Midbrain (tissue), 1 donor: ENCODE measurements at places on chromosomes 7 and 10.

- DNase-seq, result no peak
These were observed 47.7 kb downstream of the TNRC18 start for GRCh38 chr7:5375925-5376324.

DNA sequence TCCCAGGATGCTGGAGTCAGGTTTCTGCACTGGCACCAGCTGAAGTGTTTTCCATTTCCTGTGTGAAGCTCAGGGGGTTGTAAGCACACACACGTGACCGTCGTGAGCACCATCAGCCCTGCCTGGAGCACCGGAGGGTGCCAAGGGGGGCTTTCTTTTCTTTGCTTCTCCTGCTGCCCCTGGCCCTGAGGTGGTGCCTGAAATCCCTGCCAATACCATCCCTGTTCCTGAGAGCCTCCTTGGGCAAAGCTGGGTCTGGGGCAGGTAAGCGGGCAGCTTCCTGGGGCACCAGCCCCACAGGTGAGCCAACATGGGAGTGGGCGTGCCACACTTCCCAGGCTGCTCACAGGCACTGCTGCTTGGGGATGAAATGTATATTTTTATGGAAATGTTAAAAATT, 593.6 kb downstream of the DNAJB6 start:
- DNase-seq, result no peak

DNA sequence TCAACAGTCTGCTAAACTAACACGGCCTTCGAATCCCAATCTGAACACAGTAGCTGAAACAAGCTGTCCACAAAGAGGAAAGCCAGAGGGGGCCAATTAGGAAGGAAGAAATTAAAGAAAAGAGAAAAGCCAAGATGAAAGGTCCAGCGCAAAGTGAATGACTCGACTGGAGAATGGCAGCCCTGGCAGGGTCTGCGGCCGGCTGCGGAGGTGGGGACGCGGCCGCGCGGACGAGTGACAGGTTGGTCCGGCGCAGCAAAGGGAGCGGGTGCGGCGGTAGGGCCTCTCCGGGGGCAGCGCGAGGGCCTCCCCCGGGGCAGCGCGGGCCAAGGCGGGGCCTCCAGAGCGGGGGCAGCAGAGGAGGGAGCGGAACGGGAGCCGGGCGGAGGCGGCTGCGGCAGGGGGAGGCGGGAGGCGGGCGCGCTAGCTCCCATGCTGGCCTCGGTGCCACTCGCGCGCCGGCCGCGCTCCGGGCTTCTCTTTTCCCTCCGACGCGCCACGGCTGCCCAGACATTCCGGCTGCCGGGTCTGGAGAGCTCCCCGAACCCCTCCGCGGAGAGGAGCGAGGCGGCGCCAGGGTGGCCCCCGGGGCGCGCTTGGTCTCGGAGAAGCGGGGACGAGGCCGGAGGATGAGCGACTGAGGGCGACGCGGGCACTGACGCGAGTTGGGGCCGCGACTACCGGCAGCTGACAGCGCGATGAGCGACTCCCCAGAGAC, at the start of gene VWC2:
Gene VWC2, plus strand, starts transcription at position 421 of the 718 bp plus-strand sequence. CDS start 1,798 bp downstream, outside the sequence.
- no peak for DNase-seq

GRCh38 chr7:77327932-77328628, 88.1 kb downstream of the GSAP start:
- no peak for DNase-seq

GRCh38 chr7:24340727-24341126, 56.7 kb downstream of the NPY start:
- DNase-seq, result no peak

- DNase-seq, result peak; percentile 86
These were observed 19.5 kb upstream of the MMP21 start for GRCh38 chr10:125795128-125795527.

GRCh38 chr7:139617074-139617473, 93.6 kb downstream of the CLEC2L start:
- no peak for DNase-seq

GRCh38 chr7:31788883-31789680, 102.1 kb downstream of the PPP1R17 start:
- no peak for DNase-seq

DNA sequence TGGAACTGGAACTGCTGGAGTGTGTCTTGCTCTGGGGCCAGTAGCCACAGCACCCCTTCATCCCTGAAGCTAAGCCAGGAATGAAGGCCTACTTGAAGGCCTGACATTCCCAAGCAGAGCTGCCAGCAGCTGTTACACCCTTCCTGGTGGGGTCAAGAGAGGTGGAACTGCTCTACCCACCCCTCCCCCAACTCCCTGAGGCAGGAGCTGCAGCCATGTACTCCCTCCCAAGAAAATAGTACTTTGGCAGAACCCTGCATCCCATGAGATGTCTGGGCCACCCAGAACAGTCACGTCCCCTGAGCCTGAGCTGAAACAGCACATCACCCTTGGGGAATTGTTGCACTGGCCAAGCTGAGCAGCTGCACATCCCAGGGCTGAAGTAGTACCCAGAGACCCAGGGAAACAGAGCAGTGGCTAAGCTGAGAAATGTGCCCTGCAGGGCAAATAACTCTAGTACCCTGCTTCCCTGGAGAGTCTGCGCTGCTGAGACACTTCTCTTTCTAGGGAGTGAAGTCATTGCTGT, 63.4 kb upstream of the PLA2G12B start:
- DNase-seq, result no peak

- DNase-seq, result no peak
These were observed 432.1 kb upstream of the PCDH15 start for GRCh38 chr10:55233090-55233489.

GRCh38 chr10:111872591-111872990, 311.0 kb downstream of the GPAM start:
- no peak for DNase-seq

DNA sequence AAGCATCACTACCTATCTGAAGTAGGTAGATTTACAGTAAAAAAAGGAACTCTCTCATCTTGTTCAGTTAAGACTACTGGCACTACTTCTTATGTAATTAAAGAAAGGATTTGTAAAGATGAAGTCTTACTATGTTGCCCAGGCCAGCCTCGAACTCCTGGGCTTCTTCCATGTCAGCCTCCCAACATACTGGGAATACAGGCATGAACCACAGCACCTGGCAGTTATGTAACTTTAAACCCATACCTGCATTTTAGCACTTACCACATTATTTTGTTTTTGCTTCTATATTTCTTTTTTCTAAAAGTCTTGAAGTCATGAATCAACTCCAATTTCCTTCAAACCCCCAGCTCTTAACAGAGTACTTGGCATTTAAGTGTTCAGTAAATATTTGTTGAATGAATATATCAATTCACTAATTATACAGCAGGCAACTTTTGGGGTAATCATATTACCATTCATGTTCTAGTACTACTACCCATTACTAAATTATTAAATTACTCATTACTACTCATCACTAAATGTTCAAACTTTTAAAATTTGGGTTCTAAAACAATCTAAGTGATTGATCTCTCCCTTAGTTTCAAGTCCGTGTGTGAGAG, 31.6 kb upstream of the CCDC71L start:
- DNase-seq, result no peak

- DNase-seq, result no peak
These were observed 324.5 kb downstream of the PHF14 start for GRCh38 chr7:11298220-11298619.

- DNase-seq, result peak; percentile 64
These were observed 26.7 kb downstream of the CREB3L2 start for GRCh38 chr7:137975221-137975620.

DNA sequence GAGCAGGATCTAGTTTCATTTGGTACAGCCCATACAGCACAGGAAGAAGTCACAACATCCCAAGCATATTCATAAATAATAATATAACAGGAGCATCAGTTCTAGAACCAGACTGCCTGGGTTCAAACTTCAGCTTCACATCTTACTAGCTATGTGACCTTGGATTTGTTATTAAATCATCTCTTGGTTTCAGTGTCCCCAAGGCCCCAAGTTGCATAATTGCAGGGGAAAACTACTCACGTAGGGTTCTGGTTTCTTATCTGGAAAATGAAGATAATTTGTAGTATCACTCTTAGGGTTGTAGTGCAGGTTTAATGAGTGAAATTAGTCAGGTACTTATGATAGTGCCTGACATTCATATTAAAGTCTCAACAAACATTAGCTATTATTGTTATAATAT, 5.5 kb upstream of the IQUB start:
- no peak for DNase-seq

GRCh38 chr7:3154881-3155494, 111.3 kb upstream of the CARD11 start:
- DNase-seq, result peak; percentile 1

GRCh38 chr7:18866359-18867036, 250.9 kb downstream of the TWIST1 start:
- DNase-seq, result no peak

DNA sequence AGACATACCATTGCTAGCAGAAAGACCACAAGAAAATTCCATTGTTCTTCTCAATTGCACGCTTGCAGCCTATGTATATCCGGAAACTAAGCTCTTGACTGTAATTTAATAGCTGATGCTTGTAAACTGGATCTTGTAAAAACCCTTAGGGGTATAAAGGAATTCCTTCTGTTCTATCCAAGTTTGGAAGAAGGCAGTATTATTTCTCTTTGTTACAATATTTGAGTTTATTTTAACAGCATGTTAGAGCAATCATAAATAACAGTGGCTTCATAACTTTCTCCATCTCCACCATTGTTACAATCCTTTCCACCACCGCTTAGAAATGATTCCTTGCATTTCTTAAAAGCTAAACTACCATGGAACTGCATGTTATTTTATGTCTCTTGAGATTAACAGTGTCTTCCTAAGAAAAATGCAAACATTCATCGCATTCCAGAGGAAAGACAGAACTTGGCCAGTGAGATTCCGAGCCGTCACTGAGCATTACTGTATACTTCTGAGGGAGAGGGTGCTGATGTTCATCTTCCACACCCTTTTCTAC, 92.5 kb downstream of the TRIL start:
- DNase-seq, result no peak

GRCh38 chr10:75202321-75203045, 8.1 kb upstream of the VDAC2 start:
- no peak for DNase-seq

DNA sequence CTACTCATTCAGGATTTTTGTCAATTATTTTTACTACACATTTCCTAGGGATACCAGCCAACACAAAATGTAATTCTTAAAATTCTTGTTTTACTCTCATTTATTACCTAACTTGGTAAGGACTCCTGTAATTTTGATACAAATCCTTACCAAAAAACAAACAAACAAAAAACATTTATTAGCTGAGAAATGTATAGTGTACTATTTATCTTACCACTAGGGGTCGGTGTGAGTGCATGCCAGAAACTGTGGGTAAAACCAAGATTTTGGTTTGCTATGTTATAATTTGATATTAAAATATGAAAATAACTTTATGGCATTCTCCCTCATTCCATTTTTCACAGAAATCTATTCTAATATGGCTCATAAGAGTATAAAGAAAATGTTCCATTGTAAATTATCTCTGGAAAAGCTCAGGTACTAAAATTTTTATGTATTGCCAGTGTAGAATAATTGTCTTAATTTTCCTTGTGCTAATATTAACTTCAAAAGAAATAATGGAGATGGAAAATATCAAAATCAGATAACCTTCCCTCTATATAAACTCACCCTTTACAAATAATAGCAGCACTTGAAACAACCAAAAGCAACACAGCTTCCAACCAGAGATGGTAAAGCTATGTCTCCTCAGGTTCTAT, 290.8 kb upstream of the PCDH15 start:
- peak; percentile 17 for DNase-seq

GRCh38 chr10:77518910-77519274, 118.7 kb downstream of the KCNMA1 start:
- no peak for DNase-seq

DNA sequence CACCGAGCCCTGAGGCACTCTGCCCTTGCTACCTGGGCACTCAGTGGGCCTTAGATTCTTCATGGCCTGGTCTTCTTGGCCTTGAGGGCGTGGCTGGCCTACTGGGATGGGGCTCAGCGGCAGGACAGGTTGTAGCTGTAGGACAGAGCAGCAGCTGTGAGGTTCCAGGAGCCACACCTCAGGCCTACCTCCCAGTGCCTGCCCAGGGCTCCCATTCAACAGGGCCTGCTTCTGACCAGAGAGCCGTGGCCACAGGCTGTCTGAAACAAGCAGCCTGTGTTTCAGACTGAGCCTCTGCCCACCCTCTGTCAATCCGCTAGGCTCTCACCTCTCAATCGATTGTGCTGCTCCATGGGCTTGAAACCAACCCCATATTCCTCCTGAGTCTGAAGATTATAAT, 928.0 kb upstream of the ZNF722 start:
- no peak for DNase-seq

GRCh38 chr10:124092860-124093773, at the start of gene CHST15:
Gene CHST15, minus strand, starts transcription at chr10:124093598. Its CDS starts 47,386 bp downstream, at chr10:124046212.
- peak; percentile 39 for DNase-seq

DNA sequence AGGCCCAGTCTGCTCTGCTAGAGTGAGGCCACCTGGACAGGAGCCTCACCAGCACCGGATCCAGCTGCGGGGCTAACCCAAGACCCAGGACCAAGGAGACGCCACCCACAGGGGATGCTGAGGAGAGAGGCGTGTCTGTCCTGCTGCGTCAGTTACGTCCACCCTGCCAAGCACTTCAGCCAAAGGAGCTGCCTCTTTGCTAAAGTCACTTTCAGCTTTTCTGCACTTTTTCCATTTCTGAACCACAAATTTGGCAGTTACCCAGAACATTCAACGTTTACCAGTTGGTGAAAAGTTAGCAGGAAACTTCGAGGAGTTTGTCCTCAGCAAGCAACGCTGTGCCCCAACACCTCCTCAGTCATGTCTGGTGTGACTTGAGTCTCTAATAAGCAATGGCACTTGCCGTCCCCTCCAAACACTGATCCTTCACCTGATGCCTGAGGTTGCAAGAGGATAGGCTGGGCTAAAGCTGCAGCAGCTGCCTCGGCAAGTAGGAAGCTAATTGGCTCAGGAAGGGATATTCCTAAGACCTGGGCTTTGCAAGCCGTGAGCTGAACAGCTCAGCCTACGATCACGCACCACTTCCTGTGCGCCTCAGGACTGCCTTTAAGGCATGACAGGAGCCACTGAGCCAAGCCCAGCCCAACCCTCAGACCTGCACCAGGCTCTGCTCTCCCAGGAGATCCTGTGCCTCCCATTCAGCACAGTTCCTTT, 40.1 kb downstream of the KCNH2 start:
- DNase-seq, result no peak

- DNase-seq, result no peak
These were observed 107.4 kb upstream of the NAMPT start for GRCh38 chr7:106392144-106392543.

- DNase-seq, result no peak
These were observed 322.9 kb upstream of the AKR1E2 start for GRCh38 chr10:4503076-4503475.

- DNase-seq, result peak; percentile 63
These were observed 1163.4 kb downstream of the CNTNAP2 start for GRCh38 chr7:147279964-147280374.

DNA sequence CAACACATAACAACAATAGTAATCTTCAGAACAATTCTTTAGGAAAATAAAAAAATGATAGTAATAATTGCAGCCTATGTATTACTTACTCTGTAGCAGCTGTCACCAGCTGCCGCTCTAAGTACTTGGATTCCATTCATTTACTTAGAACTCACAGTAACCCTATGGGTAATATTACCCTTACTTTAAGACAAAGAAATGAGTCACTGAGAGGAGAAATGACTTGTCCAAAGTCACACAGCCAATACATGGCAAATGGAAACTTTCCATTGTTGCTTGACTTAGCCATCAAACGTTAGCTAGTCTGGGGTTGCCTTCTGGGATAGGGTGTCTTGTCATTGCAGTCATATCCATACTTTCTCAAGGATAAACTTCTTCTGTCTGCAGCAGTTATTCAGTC, 3.6 kb downstream of the CCNY start:
- DNase-seq, result no peak

GRCh38 chr10:118918587-118918986, 110.9 kb upstream of the NANOS1 start:
- DNase-seq, result no peak
